ENCODE measurements at places on chromosomes 1 and 21.
A peak's percentile ranks its signal among the peaks of the same experiment; 100 is the strongest.

DNA sequence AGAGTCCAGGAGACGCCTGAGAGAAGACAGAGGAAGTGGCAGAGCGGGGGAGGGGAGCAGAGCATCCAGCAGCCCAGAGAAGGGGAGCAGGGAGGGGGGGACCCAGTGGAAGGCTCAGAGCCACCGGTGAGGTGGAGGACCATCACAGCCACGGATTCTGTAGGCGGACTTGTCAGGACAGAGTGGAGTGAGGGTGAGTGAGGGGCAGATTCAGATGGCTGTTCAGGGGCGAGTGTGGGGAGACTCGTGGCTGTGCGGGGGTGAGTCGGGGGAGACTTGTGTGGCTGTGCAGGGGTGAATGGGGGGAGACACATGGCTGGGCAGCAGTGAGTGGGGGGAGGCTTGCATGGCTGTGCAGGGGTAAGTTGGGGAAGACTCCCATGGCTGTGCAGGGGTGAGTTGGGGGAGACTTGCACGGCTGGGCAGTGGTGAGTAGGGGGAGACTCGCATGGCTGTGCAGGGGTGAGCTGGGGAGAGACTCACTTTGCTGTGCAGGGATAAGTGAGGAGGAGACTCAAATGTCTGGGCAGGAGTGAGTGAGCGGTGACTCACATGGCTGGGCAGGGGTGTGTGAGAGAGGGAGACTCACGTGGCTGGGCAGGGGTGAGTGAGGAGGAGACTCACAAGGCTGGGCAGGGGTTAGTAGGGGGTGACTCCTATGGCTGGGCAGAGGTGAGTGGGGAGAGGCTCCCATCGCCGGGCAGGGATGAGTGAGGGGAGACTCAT lies 56.8 kb upstream of the ABCG1 start:
- H3K4me3 ChIP-seq = no peak overlapping the region
- H3K27ac ChIP-seq = no peak overlapping the region

GRCh38 chr1:215282557-215282956 lies 200.0 kb downstream of the KCNK2 start:
- no peaks in the 10 kb centered on the region for H3K27me3 ChIP-seq
- H3K27ac ChIP-seq = no peak overlapping the region
- H3K4me3 ChIP-seq = no peak overlapping the region
- H3K36me3 ChIP-seq = no peaks in the 10 kb centered on the region

GRCh38 chr1:170985406-170985805 lies 50.1 kb downstream of the MROH9 start:
- H3K36me3 ChIP-seq = no peaks in the 10 kb centered on the region
- no peak overlapping the region for H3K27ac ChIP-seq
- DNase-seq = no peak
- H3K4me1 ChIP-seq = no peaks in the 10 kb centered on the region

- no peaks in the 10 kb centered on the region for H3K4me1 ChIP-seq
- H3K36me3 ChIP-seq = no peaks in the 10 kb centered on the region
- H3K27me3 ChIP-seq = no peaks in the 10 kb centered on the region
- H3K27ac ChIP-seq = no peak overlapping the region
- H3K4me3 ChIP-seq = no peak overlapping the region
- DNase-seq = no peak
Observed at GRCh38 chr21:45870851-45871615, 110.5 kb upstream of the COL6A1 start.

- no peak for DNase-seq
- H3K4me1 ChIP-seq = no peaks in the 10 kb centered on the region
- H3K27me3 ChIP-seq = no peaks in the 10 kb centered on the region
Observed at GRCh38 chr21:28758042-28758882, 234.4 kb downstream of the LTN1 start.

DNA sequence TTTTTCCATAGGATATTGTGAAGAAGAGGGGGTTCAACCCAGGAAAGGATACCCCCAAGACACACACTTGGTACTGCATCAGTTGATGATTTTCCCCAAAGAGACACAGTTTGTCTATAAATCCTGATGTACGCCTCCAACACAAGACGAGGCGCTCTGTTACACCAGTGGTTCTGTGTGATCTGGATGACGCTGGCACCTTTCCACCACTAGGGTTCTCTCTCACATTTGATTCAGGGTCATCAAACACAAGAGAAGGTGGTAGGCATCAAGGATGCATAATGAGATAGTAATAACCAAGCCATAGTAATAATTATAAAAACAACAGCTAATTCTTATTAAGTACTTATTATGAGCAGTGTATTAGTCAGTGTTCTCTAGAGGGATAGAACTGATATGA lies 508.8 kb upstream of the ZP4 start:
- no peaks in the 10 kb centered on the region for H3K4me1 ChIP-seq
- DNase-seq = no peak
- no peaks in the 10 kb centered on the region for H3K36me3 ChIP-seq
- no peaks in the 10 kb centered on the region for H3K27me3 ChIP-seq
- H3K27ac ChIP-seq = no peak overlapping the region
- H3K4me3 ChIP-seq = no peak overlapping the region

GRCh38 chr1:45409276-45409675 lies 69.0 kb upstream of the MUTYH start:
- no peaks in the 10 kb centered on the region for H3K4me1 ChIP-seq
- no peak for DNase-seq
- no peak overlapping the region for H3K4me3 ChIP-seq
- H3K36me3 ChIP-seq = no peaks in the 10 kb centered on the region

DNA sequence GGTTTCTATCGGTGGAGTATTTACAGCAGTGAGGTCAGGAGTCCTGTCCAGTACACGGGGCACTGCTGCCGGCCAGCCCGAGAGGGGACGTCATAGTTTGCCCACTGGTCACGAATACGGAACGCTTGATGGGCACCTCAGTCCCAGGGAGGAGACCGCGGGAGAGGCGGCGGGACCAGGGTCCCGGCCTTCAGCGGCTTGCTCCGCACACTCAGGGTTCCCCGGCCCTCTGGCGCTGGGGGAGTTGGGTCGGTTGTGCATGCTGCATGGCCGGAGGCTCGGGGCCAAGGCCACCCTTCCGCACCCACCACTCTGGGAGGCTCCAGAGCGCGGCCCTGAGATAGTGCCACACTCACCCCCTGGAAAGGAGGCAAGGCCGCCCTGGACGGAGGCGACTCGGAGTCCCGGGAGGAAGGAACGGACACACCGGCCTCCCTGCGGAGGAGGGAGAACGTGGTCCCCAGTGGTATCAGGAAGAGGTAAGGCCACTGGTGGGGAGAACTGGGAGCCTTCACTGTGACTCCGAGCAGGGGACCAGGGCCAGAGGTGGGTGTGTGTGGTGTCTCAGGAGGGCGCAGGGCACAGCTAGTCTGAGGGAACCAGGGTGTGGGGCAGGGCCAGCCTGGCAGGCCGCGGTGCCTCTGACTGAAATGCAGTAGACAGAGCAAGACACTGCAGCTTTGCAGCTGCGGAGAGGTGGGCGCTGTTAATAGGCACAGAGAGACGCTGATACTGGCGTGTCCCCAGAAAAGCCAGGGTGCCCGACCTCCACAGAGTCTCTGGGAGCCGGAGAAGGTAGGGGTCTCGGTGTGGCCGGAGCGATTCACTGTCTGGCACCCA lies 28.6 kb upstream of the PRSS38 start:
- H3K27me3 ChIP-seq = no peaks in the 10 kb centered on the region
- H3K4me1 ChIP-seq = peaks cover 11% of the 10 kb centered on the region
- peak overlapping the region; percentile 81 for H3K4me3 ChIP-seq

GRCh38 chr1:184973272-184974055 lies 844 bp downstream of the NIBAN1 start:
- H3K27me3 ChIP-seq = no peaks in the 10 kb centered on the region
- H3K27ac ChIP-seq = peak overlapping the region; percentile 87
- no peak for DNase-seq
- H3K36me3 ChIP-seq = no peaks in the 10 kb centered on the region

DNA sequence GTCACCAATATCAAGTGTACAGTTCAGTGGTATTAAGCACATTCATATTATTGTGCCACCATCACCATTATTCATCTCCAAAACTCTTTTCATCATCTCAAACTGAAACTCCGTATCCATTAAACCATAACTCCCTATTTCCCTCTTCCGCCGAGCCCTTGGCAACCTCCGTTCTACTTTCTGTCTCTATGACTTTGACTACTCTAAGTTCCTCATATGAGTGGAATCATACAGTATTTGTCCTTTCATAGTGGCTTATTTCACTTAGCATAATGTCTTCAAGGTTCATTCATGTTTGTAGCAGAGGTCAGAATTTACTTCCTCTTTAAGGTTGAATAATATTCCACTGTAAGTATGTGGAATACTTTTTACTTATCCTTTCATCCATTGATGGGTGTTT lies 21.7 kb downstream of the SELP start:
- H3K4me3 ChIP-seq = no peak overlapping the region
- H3K36me3 ChIP-seq = no peaks in the 10 kb centered on the region
- H3K27me3 ChIP-seq = no peaks in the 10 kb centered on the region
- H3K27ac ChIP-seq = no peak overlapping the region
- no peaks in the 10 kb centered on the region for H3K4me1 ChIP-seq
- DNase-seq = no peak

DNA sequence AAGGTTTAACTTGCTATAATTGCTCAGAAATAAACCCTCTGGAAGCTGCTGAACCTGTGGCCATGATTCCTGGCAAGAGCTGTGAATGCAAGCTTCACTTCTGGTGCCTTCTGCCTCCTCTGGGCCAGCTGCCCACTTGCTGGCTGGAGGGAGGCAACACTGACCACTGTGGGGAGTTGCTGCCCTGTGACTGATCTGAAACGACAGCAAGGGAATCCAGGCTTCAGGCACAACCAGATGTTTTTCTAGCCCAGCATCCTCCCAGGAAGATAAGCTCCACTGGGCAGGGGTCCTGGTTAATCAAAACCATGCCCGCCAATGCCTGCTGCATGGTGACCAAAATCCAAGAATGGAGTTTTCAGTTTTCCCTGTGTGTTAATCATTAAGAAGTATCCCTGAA lies 180.0 kb upstream of the HMGB4 start:
- H3K27me3 ChIP-seq = no peaks in the 10 kb centered on the region
- no peak for DNase-seq
- H3K4me3 ChIP-seq = no peak overlapping the region
- H3K4me1 ChIP-seq = no peaks in the 10 kb centered on the region
- no peak overlapping the region for H3K27ac ChIP-seq

DNA sequence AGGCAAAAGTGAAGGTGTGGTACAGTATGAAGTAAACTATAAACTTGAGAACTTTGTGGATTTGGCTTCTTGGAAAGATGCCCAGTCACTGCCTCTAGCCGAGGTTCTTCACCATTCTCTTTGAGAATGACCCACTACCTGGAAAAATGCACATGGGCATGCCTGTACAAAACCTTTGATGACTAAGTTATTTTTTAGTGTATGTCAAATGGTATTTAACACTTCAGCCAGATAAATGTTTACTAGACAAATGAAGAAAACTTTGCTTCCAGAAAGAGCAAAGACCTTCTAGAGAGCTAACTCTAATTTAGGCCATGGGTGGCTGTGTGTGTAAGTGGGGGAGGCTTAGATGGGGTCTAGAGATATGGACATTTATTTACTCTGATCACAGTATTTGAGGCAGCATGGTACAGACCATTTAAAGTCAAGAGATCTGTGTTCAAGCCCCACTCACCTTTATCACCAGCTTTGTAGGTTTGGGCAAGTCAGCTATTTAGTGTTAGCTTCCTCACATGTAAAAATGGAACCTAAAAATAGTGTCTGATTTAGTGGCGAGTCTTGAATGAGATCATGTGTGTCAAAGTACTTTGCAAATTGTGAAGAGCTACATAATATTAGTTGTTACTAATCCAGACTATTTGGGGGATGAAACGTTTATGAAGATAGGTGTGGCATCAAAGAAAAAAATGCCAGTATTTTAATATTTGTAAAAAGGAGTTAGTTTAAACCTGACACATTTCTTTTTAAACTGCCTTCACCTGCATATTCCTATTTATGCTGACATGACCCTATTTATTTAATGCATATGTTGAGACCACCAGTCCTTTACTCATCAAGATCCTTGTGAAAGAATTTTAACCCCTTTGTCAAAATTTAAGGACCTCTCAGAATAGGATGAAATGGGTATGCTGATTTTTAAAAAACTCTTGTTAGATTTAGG lies 20.2 kb downstream of the NFYC start:
- no peaks in the 10 kb centered on the region for H3K36me3 ChIP-seq
- no peaks in the 10 kb centered on the region for H3K4me1 ChIP-seq
- DNase-seq = no peak
- peak overlapping the region; percentile 80 for H3K27ac ChIP-seq
- no peaks in the 10 kb centered on the region for H3K27me3 ChIP-seq
- H3K4me3 ChIP-seq = peak overlapping the region; percentile 58

DNA sequence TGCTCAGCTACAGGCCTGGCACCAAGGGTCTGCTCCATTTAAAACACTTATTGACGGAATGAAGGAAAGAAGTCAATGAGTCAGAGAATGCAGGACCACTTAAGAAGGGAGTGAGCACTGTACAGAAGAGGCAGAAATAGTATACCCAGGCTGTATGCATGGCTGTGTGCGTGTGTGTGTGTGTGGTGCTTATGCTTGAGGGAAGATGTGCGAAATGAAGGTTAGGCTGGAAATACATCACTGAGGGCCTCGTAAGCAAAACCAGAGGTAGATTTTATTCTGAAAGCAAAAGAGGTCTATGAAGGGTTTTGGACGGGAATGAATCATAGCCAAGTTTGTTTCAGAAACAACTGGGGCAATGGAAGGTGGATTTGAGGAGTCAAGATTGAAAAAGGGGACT lies 9.7 kb upstream of the ADGRB2 start:
- no peak overlapping the region for H3K27ac ChIP-seq
- H3K4me3 ChIP-seq = no peak overlapping the region
- H3K4me1 ChIP-seq = peaks cover 5% of the 10 kb centered on the region
